Heart right ventricle (tissue), 16 donors: ENCODE measurements at places on chromosomes 5 and 9. TPM values are rescaled to one million over a fixed set of nuclear protein-coding genes. Genes with fewer than 3 reads are reported as not detected.

- no peak overlapping the region for H3K27ac ChIP-seq
- no peak for DNase-seq
- H3K36me3 ChIP-seq: peaks cover 80% of the 10 kb centered on the region
- H3K4me3 ChIP-seq: no peak overlapping the region
Observed at GRCh38 chr9:89328064-89328463, 9.8 kb downstream of the SECISBP2 start.

GRCh38 chr9:22054076-22054475, 45.0 kb upstream of the CDKN2B start:
- H3K27ac ChIP-seq: no peak overlapping the region
- H3K27me3 ChIP-seq: no peaks in the 10 kb centered on the region
- no peak for DNase-seq
- no peaks in the 10 kb centered on the region for H3K36me3 ChIP-seq
- H3K4me1 ChIP-seq: no peaks in the 10 kb centered on the region

DNA sequence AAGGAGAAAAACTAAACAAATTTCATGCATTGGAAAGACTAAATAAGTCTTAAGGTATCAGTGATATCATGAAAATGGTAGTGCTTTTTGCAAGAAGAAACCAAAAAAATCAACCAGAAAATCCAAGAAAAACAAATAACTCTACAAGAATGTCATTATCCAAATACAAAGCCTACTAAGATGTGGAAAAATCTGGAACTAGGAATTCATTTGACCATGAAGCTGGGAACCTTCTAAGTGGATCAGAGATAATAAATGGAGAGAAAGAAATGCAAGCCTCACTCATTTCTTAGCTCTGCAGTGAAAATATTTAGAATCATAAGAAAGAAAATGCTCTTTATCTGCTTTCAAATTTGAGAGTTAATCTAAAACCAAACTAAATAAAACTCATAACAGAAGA, 51.3 kb downstream of the RASEF start:
- H3K4me1 ChIP-seq: no peaks in the 10 kb centered on the region
- no peaks in the 10 kb centered on the region for H3K36me3 ChIP-seq
- H3K27me3 ChIP-seq: no peaks in the 10 kb centered on the region
- DNase-seq: no peak

DNA sequence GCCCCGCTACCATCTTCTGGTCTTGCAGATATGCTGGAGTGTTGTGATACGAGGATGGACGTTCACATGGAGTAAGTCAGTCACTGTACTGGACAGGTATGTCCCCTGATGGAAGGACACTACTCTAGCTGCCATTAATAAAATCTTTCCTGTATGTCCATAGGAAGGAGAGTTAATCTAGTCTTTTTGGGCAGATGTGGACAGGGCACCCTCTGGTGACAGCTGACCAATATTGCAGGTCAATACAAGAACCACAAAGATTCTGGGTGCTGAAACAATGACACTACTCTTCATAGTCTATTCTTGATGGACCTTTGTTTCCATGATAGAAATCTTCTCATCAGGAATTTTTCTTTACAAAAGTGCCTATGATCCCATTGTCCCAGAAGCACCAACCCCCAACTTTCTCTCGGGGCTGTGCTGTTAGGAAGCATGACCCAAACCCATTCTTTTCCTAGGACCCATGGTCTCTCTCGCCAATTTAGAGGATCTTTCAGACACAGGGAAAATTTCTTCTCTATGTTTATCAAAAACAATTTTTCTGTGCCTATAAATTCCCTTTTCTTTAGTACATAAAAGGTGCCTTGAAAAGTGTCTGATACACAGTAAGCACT, 376.9 kb downstream of the DTWD2 start:
- H3K27me3 ChIP-seq: no peaks in the 10 kb centered on the region
- DNase-seq: no peak
- no peak overlapping the region for H3K27ac ChIP-seq
- H3K4me3 ChIP-seq: no peak overlapping the region

The NDOR1 gene
- total RNA-seq: 5.7 TPM

The TMEM174 gene
- total RNA-seq: not detected

The ECPAS gene
- 106 TPM for total RNA-seq

GRCh38 chr9:81083067-81083466, 606.3 kb downstream of the TLE1 start:
- no peak for DNase-seq
- no peak overlapping the region for H3K27ac ChIP-seq
- H3K36me3 ChIP-seq: no peaks in the 10 kb centered on the region

- no peaks in the 10 kb centered on the region for H3K36me3 ChIP-seq
- no peak overlapping the region for H3K4me3 ChIP-seq
- H3K27ac ChIP-seq: no peak overlapping the region
Observed at GRCh38 chr5:1140171-1140817, 28.4 kb upstream of the SLC12A7 start.
